ENCODE measurements at places on chromosomes 2 and 18. TPM values are rescaled to one million over a fixed set of nuclear protein-coding genes. Genes with fewer than 3 reads are reported as not detected.
A peak's percentile ranks its signal among the peaks of the same experiment; 100 is the strongest.

RAD51AP2 gene
- polyA plus RNA-seq, result not detected

DNA sequence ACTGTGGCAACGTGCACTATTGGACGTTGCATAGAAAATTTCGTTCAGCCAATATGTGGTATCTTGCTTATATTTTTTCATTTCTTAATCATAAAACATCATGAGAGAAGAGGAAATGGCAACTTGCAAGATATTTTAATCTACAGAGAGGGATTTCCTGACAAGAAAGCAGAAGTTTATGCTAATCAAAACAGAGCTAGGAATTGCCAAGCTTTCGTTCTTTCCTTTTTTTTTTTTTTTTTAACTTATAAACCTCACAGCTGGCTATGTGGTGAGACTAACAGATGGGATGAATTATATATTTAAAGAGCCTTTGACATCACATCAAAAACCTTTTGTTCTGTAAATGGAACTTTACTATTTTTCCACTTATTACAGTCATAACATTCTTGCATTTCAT is 1136.9 kb upstream of the TMEFF2 start:
- DNase-seq, result no peak

GRCh38 chr2:96884299-96885094 is 14.6 kb upstream of the SEMA4C start:
- no peak for DNase-seq

TMEM17 gene
- 2.1 TPM for polyA plus RNA-seq

- no peak for DNase-seq
These were observed 121.7 kb downstream of the FSIP2 start for GRCh38 chr2:185860321-185860720.

HOXD4 gene
- not detected for polyA plus RNA-seq

DNA sequence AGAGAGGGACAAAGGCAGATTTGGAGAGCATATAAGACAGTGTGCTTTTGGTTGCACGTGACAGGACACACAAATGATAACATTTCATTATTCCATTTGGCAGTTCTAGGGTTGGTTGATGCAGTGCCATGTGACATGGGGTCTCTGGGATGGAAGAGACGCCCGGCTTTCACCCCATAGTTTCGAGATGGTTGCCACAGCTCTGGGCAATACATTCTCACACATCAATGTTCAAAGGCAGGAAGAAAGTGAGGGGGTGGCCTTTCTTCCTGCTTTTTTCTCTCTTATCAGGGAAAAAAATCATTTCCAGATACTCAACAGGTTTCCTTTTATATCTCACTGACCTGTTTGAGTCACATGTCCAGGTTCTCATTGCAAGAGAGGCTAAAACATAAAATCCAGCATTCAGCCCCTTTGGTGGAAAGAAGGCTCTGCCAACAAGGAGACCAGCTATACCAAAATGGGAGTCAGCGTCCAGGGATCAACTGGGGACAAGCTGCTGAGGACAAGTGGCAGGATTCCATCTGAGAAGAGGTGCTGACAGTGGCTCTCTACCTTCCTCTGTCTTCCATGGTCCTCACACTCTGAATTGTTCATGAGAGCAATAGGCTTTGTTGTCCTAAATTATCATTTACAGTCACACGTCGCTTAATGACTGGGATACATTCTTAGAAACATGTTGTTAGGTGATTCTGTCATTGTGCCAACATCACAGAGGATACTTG is 29.1 kb upstream of the ANKRD44 start:
- DNase-seq, result no peak

DNA sequence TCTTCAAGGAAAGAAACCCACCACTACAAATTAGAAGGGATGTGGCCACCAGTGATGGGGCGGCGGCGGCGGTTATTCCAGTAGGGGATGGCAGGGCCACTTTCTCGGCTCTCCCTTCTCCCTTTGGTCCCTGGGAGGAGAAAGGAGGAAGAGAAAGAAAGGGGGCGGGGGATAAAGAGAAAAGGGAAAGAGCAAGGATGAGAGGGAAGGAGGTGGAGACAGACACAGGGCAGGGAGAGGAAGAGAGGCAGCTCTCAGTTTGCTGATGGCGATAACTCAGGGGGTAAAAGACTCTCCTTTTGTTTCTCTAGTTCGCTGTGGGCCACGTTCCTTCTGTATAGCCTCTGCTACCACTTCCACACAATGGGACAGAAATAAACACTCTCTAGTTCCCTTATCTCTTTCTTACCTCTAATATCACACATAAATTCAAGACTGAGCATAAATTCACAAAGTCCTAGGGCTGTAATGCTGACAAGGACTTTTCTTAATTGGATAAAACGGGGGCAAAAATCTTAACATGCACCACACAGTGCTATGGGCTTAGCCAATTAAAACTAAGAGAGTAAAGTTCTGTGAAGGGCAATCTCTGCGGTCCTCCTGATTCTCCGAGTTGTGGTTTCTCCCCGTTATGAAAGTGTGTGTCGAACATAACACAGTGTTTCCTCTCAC is 14.6 kb downstream of the SFT2D3 start:
- DNase-seq, result no peak

GRCh38 chr2:222805591-222806304 is 55.1 kb upstream of the ACSL3 start:
- no peak for DNase-seq

DNA sequence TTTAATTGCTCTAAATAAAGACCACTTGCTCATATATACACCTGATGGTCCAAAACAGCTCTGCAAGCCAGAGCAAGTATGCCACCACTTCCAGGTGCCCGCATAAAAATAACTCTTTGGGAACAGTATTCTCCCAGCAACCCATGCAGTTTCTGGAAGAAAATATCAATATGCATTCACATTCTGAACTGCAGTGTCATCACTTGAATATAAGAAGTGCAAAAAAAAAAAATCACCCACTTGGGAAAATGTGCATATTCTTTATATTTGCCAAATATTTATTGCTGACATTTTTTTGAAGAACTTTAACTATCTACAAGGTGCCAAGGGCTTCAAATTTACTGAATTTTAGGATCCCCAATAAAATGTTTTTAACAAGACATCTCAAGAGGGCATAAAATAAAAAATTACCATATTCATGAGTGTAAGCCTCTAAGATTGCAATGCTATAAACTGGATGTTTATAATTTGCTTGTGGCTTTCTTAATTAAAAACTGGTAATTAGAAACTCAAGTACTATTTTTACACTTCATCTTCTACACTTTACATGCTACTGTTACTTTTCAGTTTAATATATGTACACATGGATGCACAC is 360.6 kb upstream of the HNRNPA3 start:
- DNase-seq, result no peak

- no peak for DNase-seq
These were observed 316.2 kb upstream of the THSD7B start for GRCh38 chr2:136448986-136449780.

GRCh38 chr2:191301971-191302370 is 56.8 kb downstream of the MYO1B start:
- no peak for DNase-seq

RFTN2 gene
- 5.2 TPM for polyA plus RNA-seq

- peak; percentile 18 for DNase-seq
These were observed 16.3 kb upstream of the GPR39 start for GRCh38 chr2:132400169-132400900.

GRCh38 chr2:72581560-72582181 is 244.2 kb downstream of the EXOC6B start:
- DNase-seq, result no peak

SH3RF3 gene
- polyA plus RNA-seq, result 5.7 TPM

- no peak for DNase-seq
These were observed 577.3 kb downstream of the EPHA4 start for GRCh38 chr2:220994846-220995245.

- no peak for DNase-seq
These were observed 16.9 kb downstream of the PSTPIP2 start for GRCh38 chr18:46054956-46055837.

GRCh38 chr2:128269063-128269989 is 49.3 kb downstream of the HS6ST1 start:
- no peak for DNase-seq

GRCh38 chr2:208250388-208250787 is 4.5 kb downstream of the IDH1 start:
- no peak for DNase-seq

DNA sequence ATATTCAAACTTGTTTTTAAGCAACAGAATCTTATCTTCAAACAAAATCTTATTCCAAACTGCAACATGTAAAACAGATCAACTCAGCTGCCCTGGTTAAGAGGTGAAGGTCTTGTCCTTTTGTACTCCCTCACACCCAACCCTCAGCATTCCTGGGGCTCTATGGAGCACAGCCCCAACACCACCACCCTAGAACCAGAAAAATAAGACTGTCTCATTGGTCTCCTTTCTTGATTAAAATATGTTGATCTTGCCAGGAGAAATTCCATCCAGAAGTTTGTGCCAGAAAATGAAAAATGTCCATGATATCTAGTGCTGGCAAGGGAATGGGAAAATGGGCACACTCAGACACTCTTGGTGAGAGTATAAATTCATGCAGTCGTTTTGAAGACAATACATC is 62.1 kb upstream of the TMEM17 start:
- no peak for DNase-seq

All from AG04450 (cell line).